ENCODE measurements at places on chromosomes 7 and 10.

DNA sequence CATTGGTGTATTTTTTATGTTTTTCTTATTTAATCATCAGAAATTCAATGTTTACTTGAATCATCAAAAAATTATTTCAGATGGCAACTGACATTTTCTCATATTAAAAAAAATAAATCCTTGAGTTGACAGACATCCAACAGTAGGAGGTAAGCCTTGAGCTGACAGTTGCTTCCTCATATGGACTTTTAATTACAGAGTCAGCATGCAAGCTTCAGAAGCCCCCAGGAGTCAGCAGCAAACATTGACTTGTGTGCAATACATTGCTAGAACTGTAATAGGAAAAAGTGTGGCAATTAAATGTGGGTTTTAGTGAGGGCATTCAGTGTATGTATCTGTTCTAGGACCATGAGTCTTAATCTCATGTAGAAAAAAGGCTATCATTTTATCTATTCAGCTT is 62.4 kb upstream of the TAS2R16 start:
- no peak for DNase-seq

- no peak for DNase-seq
These were observed 12.6 kb downstream of the NEURL1 start for GRCh38 chr10:103506061-103506460.

DNA sequence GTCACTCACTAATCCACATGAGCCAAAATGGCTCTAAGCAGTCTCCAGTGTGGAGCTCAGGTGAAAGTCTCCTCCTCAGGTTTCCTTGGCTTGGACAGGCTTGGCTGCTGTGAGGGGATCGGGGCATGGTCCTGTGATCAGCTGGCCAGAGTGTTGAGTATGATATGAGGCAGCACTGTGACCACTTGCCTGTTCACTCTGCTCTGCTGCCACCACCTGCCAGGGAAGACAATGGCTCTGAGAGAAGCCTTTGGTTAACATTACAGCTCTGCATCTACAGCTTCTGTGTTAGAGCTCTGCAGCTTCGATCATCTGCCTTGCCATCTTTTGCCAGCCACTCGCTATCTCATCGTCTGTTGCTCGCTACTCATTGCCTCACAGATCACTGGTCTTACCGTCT is 20.1 kb upstream of the PTN start:
- no peak for DNase-seq

DNA sequence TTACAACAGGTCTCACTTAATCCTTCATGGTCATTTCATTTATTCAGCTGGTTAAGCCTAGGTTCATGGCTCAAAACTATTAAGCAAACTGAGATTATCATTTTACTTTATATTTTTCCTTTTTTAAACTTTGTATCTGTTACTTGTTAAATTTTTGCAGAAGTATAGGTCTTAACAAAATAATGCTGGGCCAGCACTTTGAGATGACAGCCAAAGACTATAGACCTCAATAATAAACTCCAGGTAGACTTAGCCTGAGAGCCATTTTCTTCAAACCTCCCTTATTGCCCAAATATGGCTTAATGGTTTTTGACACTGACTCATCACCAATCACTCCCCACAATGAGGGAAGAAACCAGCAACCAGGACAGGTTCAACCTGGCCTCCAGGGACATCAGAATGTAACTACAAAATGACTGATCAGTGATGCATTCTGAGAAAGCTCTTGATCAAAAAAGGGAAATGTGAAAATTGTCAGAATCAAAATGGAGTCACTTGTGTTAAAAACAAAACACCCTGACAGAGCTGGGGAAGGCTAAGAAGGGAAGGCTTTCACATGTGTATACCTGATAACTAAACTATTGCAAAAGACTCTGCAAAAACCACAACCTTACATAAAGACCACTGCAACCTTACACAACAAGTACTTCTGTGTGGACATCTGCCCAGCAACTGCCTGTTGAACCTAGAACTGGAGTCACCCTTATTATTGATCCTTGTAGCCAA is 2.1 kb upstream of the CCDC126 start:
- no peak for DNase-seq

GRCh38 chr7:141511676-141512396 is 39.4 kb upstream of the AGK start:
- DNase-seq: no peak

GRCh38 chr10:91521439-91521838 is 111.3 kb downstream of the HECTD2 start:
- no peak for DNase-seq

GRCh38 chr7:47301657-47302295 is 280.1 kb downstream of the TNS3 start:
- DNase-seq: no peak

- no peak for DNase-seq
These were observed 9.1 kb upstream of the PAX2 start for GRCh38 chr10:100736144-100736808.

GRCh38 chr10:70512149-70512639 is 33.6 kb downstream of the PALD1 start:
- DNase-seq: no peak

DNA sequence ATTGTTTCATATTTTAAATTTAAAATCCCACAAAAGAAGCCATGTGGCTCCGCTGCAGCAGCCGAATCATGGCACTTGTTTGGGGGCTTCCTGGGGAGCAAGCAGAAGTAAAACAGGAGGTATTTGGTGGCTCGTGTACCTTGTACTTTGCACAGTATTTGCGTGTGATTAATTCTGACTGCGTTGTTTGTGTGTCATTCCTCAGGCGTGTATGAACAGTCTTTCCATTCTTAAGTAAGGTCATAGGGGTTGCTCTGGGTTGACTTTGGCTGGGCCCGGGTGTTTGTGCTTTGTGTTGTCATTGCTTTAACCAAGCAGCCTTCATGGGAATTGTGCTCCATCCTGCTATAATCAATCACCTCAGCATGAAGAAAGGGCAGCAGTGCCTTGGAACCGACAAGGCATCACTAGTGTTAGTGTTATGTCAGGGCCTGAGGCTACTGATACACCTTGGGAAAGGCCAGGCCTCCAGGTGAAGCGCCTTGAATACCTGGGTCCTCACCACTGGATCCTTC is 182.4 kb downstream of the ARHGAP21 start:
- DNase-seq: no peak

- DNase-seq: no peak
These were observed 17.3 kb upstream of the MTPAP start for GRCh38 chr10:30366351-30366750.

GRCh38 chr10:49295297-49295696 is 3.7 kb upstream of the C10orf71 start:
- DNase-seq: no peak

- no peak for DNase-seq
These were observed 19.6 kb upstream of the CNTNAP2 start for GRCh38 chr7:146096994-146097393.

DNA sequence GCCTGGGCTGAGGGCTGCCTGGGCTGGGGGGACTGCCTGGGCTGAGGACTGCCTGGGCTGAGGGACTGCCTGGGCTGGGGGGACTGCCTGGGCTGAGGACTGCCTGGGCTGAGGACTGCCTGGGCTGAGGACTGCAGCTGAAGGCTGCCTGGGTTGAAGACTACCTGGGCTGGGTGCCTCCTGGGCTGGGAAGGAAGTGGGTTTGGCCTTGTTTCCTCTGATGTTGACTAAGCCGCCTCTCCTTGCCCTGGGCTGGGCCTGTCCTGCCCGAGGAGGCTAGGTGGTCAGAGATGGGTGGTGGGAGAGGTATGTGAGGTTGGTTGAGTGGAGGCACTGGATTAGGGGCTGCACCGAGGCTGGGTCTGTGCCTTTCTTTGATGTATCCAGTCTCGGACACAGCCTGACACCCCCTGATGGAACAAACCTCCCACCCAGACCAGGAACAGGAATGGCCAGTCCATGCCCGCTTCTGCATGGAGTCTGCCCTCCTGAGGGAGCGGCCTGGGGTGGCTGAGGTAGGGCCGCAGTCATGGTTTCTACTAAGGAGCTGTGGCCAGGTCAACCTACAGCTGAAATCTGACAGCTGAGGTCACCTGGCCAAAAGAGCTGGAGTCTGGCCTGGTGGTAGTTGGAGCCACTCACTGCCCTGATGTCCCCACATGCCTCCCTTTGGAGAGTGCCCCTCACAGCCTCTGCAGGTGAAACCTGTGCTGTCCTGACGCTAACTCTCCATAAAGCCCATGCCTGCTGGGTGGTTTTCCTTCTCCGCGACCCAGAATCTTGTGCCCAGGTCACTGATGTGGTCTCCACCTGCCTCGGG is 22.3 kb downstream of the SCART1 start:
- no peak for DNase-seq

DNA sequence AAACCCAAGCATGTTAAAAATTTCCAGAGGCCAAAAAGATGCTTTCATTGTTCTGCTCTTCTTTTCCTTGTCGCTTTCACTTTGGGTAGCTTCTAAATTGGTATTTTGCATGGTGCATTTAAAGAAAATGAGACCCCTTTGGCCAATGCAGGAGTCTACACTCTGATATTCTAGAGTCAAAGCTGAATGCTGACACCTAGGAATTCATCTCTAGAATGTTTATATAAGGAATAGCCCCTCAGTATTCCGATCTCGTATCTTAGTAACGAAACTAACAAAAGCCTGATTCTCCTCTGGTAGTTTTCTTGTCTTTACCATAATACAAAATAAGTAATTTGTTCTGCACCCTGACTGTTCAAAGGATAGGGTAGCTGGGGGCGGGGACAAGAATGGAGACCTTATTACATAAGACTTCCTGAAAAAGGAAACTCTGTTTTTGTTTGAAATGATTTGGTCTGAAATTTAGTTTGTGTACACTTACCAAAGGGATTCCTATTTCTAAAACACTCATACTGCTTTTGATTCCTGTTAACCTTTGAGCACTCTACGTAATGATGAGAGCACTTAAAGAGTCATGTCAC is 17.1 kb downstream of the IKZF1 start:
- DNase-seq: no peak

GRCh38 chr10:46250898-46251856 is 35.6 kb upstream of the ANTXRL start:
- DNase-seq: no peak

- no peak for DNase-seq
These were observed 33.2 kb downstream of the NRF1 start for GRCh38 chr7:129644634-129645230.

DNA sequence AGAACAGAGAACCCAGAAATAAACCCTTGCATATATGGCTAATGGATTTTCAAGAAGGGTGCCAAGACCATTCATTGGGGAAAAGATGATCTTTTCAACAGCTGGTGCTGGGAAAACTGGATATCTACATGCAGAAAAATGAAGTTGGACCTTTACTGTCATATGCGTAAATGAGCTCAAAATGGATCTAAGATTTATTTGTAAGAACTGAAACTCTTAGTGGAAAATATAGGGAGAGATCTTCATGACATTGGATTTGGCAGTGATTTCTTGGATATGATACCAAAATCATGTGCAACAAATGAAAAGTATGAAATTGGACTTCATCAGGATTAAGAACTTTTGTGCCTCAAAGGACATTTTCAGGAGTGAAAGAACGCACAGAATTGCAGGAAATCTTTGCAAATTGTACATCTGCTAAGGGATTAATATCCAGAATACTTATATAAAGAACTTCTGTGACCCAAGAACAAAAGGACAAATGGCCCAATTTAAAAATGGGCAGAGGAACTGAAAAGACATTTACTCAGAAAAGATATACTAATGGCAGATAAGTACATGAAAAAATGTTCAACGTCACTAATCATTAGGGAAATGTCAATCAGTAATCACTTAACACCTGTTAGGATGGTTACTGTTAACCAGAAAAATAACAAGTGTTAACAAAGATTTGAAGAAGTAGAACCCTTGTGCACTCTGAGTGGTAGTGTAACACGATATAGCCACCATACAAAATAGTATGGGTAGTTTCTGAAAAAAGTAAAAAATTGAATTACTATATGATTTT is 6.1 kb downstream of the DBF4 start:
- DNase-seq: no peak

GRCh38 chr7:86814661-86815379 is 171.1 kb downstream of the GRM3 start:
- no peak for DNase-seq

DNA sequence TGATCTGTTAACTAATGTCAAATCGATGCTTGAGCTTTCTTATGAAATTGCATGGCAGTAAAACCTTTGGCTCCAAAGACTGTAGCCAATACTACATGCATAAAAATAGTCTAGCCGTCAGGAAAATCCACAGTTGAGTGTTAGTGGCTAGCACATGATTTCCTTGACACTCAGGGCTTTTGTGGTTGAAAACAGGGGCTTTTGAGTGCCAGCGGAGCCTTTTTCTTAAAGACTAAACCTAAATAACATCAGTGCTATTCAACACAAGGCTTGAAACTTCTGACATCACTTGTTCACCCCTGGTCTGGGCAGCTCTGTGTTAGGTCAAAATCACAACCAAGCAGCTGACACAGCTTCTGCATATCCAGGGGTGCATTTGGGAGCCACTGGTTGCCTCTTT is 124.2 kb upstream of the BMPER start:
- no peak for DNase-seq

GRCh38 chr7:118793582-118793981 is 569.1 kb downstream of the ANKRD7 start:
- no peak for DNase-seq

GRCh38 chr7:142878315-142878714 is 7.2 kb downstream of the TRPV6 start:
- DNase-seq: no peak

- DNase-seq: no peak
These were observed 6.1 kb downstream of the CHST3 start for GRCh38 chr10:71970331-71970730.

- no peak for DNase-seq
These were observed 5.0 kb upstream of the STAMBPL1 start for GRCh38 chr10:88875081-88875480.

DNA sequence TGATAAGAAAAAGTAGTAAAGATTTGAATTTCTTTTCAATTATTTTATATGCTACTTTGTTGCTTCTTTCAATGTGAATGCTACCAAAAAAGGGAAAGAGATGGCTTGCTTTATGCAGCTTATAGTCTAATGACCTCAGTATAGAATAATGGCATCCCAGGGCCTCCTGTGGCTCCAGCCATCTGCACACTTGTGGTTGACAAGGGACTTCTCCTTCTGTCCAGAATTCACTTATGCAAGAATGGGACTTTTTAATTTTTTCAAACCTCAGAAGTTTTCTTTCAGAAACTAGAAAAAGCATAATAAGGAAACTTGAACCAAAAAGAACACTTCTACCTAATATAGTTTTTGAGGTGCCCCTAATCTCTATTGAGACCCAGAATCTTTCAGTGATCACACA is 310.9 kb downstream of the CTNNA3 start:
- DNase-seq: no peak

GRCh38 chr7:107890962-107891635 is at the start of gene DLD:
DLD (plus strand) TSS chr7:107891183; CDS start chr7:107891251, 68 bp downstream.
- DNase-seq: peak; percentile 40

DNA sequence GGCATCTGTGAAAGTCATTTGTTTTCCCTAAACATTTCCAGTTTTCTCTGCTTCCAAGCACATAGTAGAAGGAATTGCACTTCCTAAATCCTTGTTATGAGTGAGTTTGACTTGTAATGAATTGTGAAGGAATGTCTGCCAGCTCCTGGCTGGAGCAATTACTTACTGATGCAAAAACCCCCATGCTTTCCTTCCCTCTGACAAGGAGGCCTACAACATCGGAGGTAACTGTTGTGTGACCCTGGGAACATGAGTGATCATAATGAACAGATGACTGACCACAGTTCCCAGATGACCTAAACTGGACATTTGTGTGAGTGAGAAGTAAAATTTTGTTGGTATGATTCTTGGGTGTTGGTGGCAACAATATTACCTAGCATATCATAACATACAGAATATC is 21.4 kb upstream of the CPVL start:
- no peak for DNase-seq
